ENCODE measurements at places on chromosomes 7 and 10. TPM values are rescaled to one million over a fixed set of nuclear protein-coding genes. Genes with fewer than 3 reads are reported as not detected.

- no peak for DNase-seq
These were observed 397.4 kb downstream of the ANKRD7 start for GRCh38 chr7:118621810-118622360.

- DNase-seq, result no peak
These were observed 212.1 kb upstream of the KLF14 start for GRCh38 chr7:130946114-130946513.

GRCh38 chr7:44374007-44374763 lies 48.8 kb upstream of the CAMK2B start:
- no peak for DNase-seq

Gene MOGAT3
- total RNA-seq, result 2.3 TPM

GRCh38 chr7:35748371-35748770 lies 52.5 kb upstream of the SEPTIN7 start:
- no peak for DNase-seq

DNA sequence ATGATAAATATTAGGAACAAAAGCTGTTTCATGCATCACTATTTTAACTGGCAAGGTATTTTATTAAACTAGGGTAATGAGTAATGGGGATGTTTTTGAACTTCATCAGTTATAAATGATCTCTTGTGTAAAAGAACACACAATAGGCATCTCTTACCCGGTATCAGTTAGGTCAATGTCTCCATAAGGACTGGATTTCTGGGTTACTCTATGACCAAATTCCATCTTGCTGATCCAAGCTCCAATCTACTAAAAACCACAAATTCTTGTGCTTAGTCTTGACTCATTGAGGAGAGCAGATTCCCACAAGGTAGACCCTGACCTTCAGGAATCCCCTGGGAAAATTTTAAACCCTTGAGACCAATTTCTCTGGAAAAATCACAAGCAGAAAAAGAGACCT lies 1167.7 kb downstream of the XPNPEP1 start:
- DNase-seq, result no peak

DNA sequence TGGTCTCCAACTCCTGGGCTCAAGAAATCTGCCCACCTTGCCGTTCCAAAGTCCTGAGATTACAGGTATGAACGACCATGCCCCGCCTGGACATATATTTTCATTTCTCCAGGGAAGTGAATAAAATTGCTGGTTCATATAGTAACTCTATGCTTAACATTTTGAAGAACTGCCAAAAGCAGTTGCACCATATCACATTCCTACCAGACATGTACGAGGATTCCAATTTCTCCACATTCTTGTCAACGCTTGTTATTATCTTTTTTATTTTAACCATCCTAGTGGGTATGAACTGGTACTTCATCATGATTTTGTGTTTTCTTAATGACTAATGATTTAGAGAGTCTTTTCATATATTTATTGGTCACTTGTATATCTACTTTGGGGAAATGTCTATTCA lies 21.9 kb upstream of the CPN1 start:
- DNase-seq, result no peak

GRCh38 chr7:85030893-85031292 lies 156.0 kb downstream of the SEMA3D start:
- peak; percentile 66 for DNase-seq

Measured in stomach (tissue), 19 donors.